HepG2 (cell line): ENCODE measurements at places on chromosomes 7 and 10. TPM values are rescaled to one million over a fixed set of nuclear protein-coding genes. Genes with fewer than 3 reads are reported as not detected.
A peak's percentile ranks its signal among the peaks of the same experiment; 100 is the strongest.

DNA sequence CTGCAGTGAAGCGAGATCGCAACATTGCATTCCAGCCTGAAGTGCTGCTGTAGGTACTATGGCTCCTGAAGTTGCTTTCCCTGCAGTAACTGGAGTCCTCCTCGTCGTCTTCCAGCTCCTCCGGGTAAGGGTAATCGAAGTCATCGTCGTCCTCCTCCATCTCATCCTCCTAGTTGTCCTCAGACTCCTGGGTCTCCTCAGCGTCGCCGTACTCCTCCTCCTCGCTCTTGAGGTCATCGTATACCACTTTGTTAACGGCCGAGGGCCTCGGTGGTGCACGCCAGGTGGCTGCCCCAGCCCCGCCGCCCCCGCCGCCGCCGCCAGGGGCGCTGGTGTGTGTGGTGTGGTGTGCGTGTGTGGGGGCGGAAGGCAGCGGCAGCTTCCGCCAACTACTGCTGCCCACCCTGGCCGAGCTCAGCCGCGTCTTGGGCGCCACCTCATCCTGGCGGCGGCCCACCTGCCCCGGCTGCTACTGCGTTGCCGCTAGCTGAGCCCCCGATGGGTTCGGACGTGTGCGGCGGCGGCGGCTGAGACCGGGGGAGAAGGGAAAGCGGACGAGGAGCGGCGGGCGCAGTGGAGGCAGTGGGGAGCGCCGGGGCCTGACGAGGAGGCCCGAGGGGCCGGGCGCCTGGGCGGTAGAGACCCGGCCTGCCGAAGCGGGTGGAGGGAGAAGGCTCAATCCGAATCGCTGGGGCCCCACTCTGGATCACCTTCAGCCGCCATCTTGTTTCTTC is 11.8 kb upstream of the ACBD5 start:
- peaks cover 4% of the 10 kb centered on the region for H3K4me1 ChIP-seq
- H3K27ac ChIP-seq = no peak overlapping the region
- DNase-seq = no peak

GRCh38 chr7:79531116-79531515 is 77.6 kb upstream of the MAGI2 start:
- H3K27me3 ChIP-seq = no peaks in the 10 kb centered on the region
- no peak overlapping the region for H3K27ac ChIP-seq
- H3K4me1 ChIP-seq = 0 out of 2 replicates have a peak, but pooled peaks cover 8% of the 10 kb centered on the region
- no peak overlapping the region for H3K4me3 ChIP-seq

GRCh38 chr10:70967591-70968587 is 79.5 kb upstream of the PCBD1 start:
- no peaks in the 10 kb centered on the region for H3K36me3 ChIP-seq
- DNase-seq = no peak
- H3K27ac ChIP-seq = no peak overlapping the region
- peaks cover 5% of the 10 kb centered on the region for H3K27me3 ChIP-seq
- H3K4me3 ChIP-seq = no peak overlapping the region

GRCh38 chr7:37901890-37902524 is 14.6 kb downstream of the SFRP4 start:
- H3K4me1 ChIP-seq = peaks cover 29% of the 10 kb centered on the region
- H3K27me3 ChIP-seq = no peaks in the 10 kb centered on the region
- H3K4me3 ChIP-seq = no peak overlapping the region
- H3K36me3 ChIP-seq = no peaks in the 10 kb centered on the region
- no peak overlapping the region for H3K27ac ChIP-seq
- DNase-seq = peak; percentile 75

DNA sequence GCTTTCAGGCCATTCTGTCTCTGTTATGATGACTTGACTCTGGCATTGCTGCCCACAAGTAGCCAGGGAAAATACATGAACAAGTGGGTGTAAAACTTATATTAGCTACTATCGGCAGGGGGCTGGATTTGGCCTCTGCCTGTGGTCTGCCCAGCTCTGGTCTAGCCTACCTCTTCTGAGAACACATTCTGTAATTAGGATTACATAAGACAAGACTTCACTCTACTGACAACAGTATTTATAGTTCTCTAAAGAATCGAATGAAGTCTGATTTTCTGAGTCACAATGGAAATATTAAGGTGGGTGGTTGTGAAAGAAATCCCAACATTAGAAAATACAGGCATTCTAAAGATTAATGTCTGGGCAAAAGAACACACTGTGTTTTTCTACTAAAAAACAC is 55.5 kb downstream of the DLD start:
- H3K36me3 ChIP-seq = peaks cover 25% of the 10 kb centered on the region
- no peak for DNase-seq
- H3K27me3 ChIP-seq = no peaks in the 10 kb centered on the region
- no peak overlapping the region for H3K27ac ChIP-seq
- no peak overlapping the region for H3K4me3 ChIP-seq
- peaks cover 36% of the 10 kb centered on the region for H3K4me1 ChIP-seq

The GRID1 gene
- not detected in 2 replicates for total RNA-seq

The PRR15 gene
- total RNA-seq = 6.2 and 7.8 TPM in 2 replicates

The PDK4 gene
- total RNA-seq = not detected in 2 replicates
